ENCODE measurements at places on chromosomes 4 and X. TPM values are rescaled to one million over a fixed set of nuclear protein-coding genes. Genes with fewer than 3 reads are reported as not detected.

GRCh38 chrX:16838202-16839066 lies 31.7 kb downstream of the RBBP7 start:
- peak; percentile 62 for DNase-seq

The NR3C2 gene
- 0.12 TPM for total RNA-seq

The TMEM47 gene
- total RNA-seq, result 12.9 TPM

DNA sequence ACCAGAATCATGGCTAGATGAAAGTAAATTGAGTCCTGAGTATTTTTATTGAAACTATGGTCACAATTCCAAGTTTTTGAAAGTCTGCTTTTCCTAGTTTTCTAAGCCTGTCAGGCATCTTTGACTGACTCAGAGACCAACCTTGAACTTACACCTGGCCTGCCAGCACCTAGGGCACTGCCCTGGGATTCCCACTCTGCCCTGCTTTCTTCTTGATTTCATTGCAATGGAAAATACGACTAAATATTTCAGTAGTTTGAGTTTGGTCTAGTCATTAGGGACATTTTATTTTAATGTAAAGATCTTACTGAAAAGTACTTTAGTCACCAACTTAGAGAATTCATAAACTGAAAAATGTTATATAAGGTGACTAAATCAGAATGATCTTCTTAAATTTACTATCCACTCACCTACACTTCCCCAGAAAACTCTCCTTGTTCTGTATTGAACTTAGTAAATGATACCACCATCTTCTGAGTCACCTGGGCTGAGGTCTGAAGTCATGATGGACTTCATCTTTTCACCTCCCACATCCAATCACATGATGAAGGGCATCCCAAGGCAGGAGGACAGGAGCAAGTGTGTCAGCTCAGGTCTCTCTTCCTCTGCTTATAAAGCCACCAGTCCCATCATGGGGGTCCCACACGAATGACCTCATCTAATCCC lies 11.6 kb upstream of the PYURF start:
- no peak for DNase-seq

The STBD1 gene
- 3.3 TPM for total RNA-seq

DNA sequence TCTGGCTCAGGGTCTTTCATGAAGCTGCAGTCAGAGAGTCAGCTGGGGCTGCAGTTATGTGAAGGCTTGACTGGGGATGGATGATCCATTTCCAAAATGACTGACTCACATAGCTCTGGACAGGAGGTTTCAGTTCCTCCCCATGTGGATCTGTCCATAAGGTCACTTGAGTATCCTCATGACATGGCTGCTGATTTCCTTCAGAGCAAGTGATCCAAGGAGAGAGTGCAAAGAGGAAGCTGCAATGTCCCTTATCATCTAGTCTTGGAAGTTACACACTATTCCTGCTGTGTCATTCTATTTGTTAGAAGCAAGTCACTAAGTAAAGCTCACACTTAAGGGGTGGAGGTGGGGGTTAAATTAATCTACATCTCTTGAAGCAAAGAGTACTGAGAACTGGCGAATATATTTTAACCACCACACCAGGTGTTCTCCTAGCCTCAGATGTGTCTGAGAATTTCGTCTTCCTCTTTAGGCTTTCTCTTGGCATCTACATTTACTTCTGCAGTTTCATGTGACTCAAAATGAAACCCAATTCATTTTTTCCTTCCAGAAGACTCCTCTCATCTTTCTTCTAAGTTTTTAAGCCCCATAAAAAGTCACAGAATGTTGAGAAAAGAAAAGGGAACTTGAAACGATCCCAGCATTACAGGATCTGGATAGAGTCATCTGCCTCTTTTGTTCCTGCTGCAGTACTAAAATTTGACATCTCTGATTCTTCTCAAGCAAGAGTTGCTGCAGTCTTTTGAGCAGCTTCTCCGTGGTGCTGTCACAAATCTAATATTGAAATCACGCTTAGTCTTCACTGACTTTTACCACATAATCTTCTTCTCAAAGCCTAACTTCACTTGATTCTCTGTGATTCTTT lies 3.8 kb upstream of the GRPR start:
- no peak for DNase-seq

The DCHS2 gene
- not detected for total RNA-seq

GRCh38 chr4:20622701-20623100 lies 77.6 kb upstream of the PACRGL start:
- DNase-seq, result no peak

The CFP gene
- 0.10 TPM for total RNA-seq

The FGD1 gene
- total RNA-seq, result 8.7 TPM

DNA sequence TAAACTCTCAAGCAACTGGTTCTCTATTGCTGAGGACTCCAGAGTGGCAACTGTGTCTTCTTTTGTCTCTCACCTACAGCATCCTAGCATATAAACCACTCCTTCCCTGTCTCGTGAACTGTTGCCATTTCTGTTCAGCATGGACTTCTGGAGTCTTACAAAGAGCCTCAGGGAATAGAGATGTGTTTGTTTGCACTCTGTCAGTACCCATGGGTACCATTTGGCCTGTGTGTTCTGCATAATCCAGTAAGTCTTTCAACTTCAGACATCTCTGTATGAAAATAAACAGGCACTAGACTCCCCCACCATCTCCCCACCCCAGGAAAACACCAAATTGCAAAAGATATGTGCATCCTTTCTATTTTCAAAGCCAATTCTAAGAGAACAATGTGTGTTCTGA lies 1351.6 kb upstream of the PABPC4L start:
- no peak for DNase-seq

DNA sequence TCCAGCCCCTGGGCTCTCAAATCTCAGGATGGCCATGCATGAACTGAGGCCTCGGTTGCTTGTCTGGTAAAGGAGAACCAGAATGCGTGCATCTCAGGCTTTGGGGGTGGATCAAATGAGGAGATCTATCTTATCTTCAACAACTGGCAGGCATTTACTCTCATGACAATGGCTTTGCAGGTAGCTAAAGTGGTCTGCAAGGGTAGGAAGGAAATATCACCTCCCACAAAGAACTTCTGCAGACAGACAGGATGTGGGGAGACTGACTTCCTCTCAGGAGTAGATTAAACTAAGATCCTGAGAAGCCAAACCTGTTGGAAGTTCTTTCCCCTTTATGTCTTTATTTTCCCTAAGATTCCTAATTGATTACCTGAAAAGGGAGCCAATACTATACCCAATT lies 7.8 kb downstream of the LDB2 start:
- no peak for DNase-seq

DNA sequence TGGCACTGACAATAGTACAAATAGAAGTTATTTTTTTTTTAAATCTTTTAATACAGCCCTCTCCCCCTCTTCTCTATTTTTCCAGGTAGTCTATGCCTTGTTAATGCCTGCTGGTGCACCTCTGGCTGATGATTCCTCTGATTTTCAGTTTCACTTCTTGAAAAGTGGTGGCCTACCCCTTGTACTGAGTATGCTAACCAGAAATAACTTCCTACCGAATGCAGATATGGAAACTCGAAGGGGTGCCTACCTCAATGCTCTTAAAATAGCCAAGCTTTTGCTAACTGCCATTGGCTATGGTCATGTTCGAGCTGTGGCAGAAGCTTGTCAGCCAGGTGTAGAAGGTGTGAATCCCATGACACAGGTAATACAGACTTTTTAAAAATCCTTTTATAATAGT lies 99.1 kb downstream of the USP9X start:
- no peak for DNase-seq
